ENCODE measurements at places on chromosomes 2 and 18. TPM values are rescaled to one million over a fixed set of nuclear protein-coding genes. Genes with fewer than 3 reads are reported as not detected.

Gene DHRS9
- not detected for total RNA-seq

GRCh38 chr2:86214503-86214832, 15.2 kb downstream of the MRPL35 start:
- H3K27me3 ChIP-seq, result no peaks in the 10 kb centered on the region
- peaks cover 25% of the 10 kb centered on the region for H3K4me1 ChIP-seq
- DNase-seq, result no peak
- H3K27ac ChIP-seq, result no peak overlapping the region

Gene CPLX4
- not detected for total RNA-seq

DNA sequence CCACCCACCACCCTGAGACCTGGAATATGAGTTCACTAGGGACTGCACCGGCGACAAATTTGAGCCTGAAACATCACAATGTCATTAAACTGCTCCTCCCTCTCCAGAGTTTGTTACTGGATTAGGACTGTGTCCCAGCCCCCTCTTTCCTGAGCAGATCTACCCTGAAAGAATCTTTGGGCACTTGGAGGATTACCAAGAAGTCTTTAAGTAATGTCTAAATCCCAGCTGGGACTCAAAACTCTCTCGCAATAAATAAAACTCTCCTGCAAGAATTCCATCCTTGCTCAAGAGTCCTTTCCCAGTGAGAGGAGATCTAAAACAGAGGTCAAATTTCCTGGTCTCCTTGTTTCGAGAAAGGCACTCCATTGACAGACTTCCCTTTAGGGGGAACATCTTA, 20.9 kb downstream of the GKN2 start:
- H3K4me3 ChIP-seq, result no peak overlapping the region
- no peak for DNase-seq
- no peaks in the 10 kb centered on the region for H3K36me3 ChIP-seq

Gene TCF7L1
- not detected for total RNA-seq

Gene INHA
- total RNA-seq, result not detected

DNA sequence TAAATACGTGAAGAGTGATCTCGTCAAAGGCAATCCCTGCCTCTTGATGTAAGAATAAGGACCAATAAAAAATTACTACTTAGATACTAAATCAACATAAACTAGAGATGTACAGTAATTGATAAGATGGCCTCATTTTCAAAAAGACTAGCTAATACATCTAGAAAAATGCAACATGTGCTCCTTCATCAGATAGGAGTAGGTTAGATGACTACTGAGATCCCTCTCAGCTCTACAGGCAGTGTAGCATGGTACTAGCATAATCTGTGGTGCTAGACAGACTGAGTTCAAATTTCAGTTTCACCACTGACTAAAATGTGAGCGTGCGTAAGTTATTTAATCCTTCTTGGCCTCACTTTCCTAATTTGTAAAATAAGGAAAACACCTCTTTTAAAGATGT, 82.6 kb upstream of the FRZB start:
- no peak overlapping the region for H3K4me3 ChIP-seq
- no peaks in the 10 kb centered on the region for H3K27me3 ChIP-seq
- no peak for DNase-seq
- peaks cover 40% of the 10 kb centered on the region for H3K4me1 ChIP-seq
- H3K27ac ChIP-seq, result no peak overlapping the region

DNA sequence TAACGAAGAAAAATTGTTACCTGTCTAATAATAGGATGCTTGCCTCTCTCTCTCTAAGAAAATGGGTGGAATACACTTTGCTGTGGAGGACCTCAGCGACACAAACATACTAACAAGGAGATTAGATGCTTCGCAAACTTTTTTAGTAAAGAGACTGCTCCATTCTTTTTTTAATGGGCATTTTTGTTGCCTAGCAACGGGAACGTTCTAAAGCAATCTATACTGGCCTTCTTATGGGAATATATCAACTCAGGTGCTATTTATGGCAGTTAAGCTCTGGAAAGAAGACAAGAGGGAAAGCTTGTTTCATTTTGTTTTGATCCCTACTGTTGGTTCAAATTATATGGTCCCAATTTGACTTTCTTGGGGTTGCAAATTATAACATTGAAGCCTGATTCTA, 86.8 kb upstream of the CBLN2 start:
- no peak overlapping the region for H3K27ac ChIP-seq
- H3K4me1 ChIP-seq, result no peaks in the 10 kb centered on the region
- H3K27me3 ChIP-seq, result no peaks in the 10 kb centered on the region
- no peaks in the 10 kb centered on the region for H3K36me3 ChIP-seq
- DNase-seq, result no peak

Gene RAPH1
- 2.1 TPM for total RNA-seq

DNA sequence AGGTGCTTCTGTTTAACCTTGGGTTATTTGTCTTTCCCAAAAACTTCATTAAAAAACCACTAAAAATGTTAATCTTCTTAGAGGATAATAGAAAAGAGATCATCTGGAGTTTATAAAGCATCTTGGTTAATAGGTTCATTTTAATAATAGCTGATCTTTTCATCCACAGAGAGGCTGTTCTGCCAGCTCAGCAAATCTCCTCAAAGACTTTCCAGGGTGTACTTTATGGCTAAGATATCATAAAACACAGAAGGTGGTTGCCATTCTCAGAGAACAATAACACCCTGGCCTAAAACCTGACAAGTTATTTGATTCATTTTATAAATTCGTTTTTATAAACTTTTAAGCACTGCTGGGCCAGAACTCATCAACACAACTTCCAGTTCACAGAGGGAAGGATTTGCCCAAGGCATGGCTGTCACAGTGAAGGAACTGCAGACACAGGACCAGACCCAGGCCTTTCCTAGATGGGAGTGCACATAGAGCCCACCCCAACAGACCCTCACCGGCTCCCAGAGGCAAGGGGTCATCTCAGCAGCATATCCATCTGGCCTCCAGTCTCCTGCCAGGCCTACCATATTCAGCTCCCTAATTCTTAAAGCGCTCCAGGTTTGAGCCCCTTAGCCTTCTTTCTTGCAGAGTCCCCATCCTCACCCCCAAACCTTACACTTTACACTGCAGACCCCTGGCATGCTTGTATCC, 203.4 kb upstream of the RAB6C start:
- peaks cover 4% of the 10 kb centered on the region for H3K27me3 ChIP-seq
- H3K4me1 ChIP-seq, result no peaks in the 10 kb centered on the region
- no peaks in the 10 kb centered on the region for H3K36me3 ChIP-seq
- H3K27ac ChIP-seq, result no peak overlapping the region
- DNase-seq, result no peak
- H3K4me3 ChIP-seq, result no peak overlapping the region

Gene CCDC121
- 1.00 TPM for total RNA-seq

- H3K36me3 ChIP-seq, result no peaks in the 10 kb centered on the region
- H3K4me1 ChIP-seq, result no peaks in the 10 kb centered on the region
- no peak for DNase-seq
- no peak overlapping the region for H3K27ac ChIP-seq
- no peaks in the 10 kb centered on the region for H3K27me3 ChIP-seq
- no peak overlapping the region for H3K4me3 ChIP-seq
These were observed 1791.6 kb downstream of the SUCLG1 start for GRCh38 chr2:82667491-82667890.

GRCh38 chr18:75351409-75351808, 76.1 kb downstream of the SMIM21 start:
- no peaks in the 10 kb centered on the region for H3K27me3 ChIP-seq
- H3K4me3 ChIP-seq, result no peak overlapping the region
- H3K27ac ChIP-seq, result no peak overlapping the region

DNA sequence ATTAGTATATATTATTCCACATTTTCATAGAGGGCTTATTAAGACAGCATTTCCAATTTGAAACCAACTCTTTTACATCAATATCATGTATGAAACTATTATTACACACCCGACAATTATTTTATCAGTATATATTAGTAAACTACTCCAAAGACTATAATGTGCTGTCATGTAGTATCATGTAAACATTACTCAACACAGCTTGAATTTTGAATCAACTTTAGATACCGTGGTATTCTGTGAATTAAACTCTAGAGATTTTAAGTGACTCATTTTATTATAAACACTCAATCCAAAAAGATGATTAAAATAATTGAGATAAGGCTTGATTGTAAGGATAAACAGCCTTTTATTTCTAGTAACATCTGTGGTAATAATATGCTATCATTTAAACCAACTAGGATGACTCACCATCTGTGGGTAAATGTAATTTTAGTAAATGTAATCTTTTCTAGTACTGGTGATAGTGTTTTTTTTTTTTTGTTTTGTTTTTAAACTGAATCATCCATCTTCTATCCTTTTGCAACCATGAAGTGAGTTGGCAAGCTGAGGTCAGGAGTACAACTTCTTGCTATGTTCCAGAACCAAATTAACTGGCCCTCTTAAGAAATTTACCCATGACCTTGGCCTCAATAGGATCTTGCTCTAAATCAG, 144.3 kb upstream of the SMAD7 start:
- H3K27me3 ChIP-seq, result no peaks in the 10 kb centered on the region
- peaks cover 8% of the 10 kb centered on the region for H3K36me3 ChIP-seq
- DNase-seq, result no peak
- H3K27ac ChIP-seq, result no peak overlapping the region
- H3K4me1 ChIP-seq, result peaks cover 10% of the 10 kb centered on the region

DNA sequence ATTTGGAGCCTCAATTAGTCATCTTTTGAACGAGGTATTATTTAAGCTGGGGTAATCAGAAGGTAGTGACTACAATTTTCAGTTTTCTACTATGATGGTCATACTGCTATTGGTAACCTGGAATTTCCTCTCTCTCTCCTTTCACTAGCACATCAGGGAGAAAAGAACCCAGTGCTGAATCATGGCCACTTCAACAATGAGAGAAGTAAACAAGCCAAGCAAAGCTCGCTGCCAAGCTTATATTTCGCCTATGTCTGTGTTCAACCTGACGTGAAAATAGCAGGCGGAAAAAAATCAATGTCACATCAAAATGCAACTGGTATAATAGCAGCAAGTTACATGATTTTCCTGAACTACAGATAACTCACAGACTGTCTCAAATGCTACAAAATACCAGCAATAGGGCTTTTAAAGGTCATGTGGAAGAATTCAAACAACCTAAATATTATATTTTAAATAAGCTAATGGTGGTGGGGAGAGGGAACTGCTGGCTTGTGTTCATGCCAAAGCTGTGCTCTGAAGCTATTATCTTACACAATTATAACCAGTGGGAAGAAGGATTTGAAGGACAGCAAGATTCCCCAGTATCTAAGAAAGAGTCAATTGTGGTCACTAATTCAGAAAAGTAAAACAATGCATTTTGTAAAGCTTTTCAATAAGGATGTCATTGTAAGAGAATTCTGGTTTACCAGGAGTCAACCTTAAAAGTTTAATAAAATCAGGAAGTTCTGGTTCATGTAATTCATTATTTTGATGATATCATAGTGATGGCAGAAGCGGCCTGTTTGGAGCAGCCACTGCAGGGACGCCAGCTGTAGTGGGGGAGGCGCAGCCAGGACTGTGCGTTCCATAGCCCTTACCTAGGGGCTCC, 38.0 kb downstream of the RNF152 start:
- H3K4me3 ChIP-seq, result no peak overlapping the region
- peaks cover 2% of the 10 kb centered on the region for H3K27me3 ChIP-seq
- H3K27ac ChIP-seq, result no peak overlapping the region
- no peaks in the 10 kb centered on the region for H3K36me3 ChIP-seq

DNA sequence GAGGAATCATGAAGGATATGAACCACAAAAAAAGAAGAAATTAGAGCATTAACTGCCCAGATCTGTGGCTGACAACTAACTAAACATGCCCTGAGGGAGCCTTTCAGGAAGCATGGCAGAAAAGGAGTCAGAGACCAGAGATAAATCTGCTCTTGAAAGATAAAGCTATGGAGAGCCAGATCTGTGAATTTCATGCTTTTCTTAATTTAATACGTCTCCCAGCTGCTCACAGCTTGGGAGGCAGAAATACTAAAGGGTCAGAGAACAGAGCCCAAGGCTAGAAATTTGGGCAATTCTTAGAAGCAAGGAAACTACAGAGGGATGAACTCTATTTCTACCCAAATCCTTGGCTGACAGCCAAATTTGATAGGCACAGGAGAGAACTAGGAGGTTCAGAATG, 223.0 kb upstream of the DPP10 start:
- H3K4me1 ChIP-seq, result no peaks in the 10 kb centered on the region
- DNase-seq, result no peak
- no peak overlapping the region for H3K4me3 ChIP-seq

Gene NEMP2
- total RNA-seq, result 22.8 TPM

DNA sequence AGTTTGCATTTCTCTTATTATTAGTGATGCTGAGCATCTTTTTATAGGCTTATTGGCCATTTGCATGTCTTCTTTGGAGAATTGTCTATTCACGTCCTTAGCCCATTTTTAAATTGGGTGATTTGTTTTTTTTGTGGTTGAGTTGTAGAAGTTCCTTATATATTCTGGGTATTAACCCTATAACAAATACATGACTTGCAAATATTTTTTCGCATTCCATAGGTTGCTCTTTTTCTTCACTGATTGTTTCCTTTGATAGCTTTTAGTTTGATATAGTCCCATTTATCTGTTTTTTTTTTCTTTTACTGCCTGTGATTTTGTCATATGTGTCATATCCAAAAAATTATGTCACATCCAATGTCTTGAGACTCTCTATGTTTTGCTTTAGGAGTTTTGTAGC, 243.6 kb downstream of the GPD2 start:
- H3K4me3 ChIP-seq, result no peak overlapping the region
- H3K27ac ChIP-seq, result no peak overlapping the region
- H3K36me3 ChIP-seq, result no peaks in the 10 kb centered on the region
- no peak for DNase-seq
- H3K27me3 ChIP-seq, result peaks cover 5% of the 10 kb centered on the region
- H3K4me1 ChIP-seq, result no peaks in the 10 kb centered on the region

GRCh38 chr2:25435421-25435820, 93.7 kb upstream of the DNMT3A start:
- H3K4me1 ChIP-seq, result peaks cover 21% of the 10 kb centered on the region
- H3K36me3 ChIP-seq, result peaks cover 14% of the 10 kb centered on the region
- H3K4me3 ChIP-seq, result no peak overlapping the region
- no peak overlapping the region for H3K27ac ChIP-seq
- H3K27me3 ChIP-seq, result no peaks in the 10 kb centered on the region

Gene D2HGDH
- total RNA-seq, result 29.2 TPM

- H3K36me3 ChIP-seq, result peaks cover 15% of the 10 kb centered on the region
- H3K4me1 ChIP-seq, result peaks cover 21% of the 10 kb centered on the region
- DNase-seq, result no peak
- no peak overlapping the region for H3K27ac ChIP-seq
- peaks cover 13% of the 10 kb centered on the region for H3K27me3 ChIP-seq
These were observed 81.1 kb downstream of the SETBP1 start for GRCh38 chr18:44761812-44762211.

DNA sequence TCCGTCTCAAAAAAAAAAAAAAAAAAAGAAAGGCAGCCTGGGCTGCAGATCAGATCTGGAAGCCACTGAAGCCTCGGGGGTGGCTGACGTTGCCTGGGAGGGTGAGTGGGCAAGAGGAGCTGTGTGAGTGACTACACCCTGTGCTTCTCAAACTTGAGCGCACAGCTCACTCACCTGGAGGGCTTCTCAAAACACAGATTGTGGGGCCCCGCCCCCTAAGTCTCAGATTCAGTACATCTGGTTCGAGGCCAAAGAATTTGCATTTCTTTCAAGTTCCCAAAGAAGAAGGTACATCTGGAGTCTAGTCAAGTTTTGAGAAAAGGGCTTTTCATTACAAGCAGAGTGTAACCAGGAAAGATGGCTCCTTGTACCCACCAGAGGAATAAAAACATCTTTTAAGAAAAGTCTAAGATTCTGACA, 97.7 kb upstream of the CAB39 start:
- H3K27me3 ChIP-seq, result no peaks in the 10 kb centered on the region
- peaks cover 2% of the 10 kb centered on the region for H3K36me3 ChIP-seq
- peak overlapping the region; percentile 64 for H3K27ac ChIP-seq
- no peak overlapping the region for H3K4me3 ChIP-seq

- no peaks in the 10 kb centered on the region for H3K36me3 ChIP-seq
- no peak overlapping the region for H3K27ac ChIP-seq
- no peak for DNase-seq
- H3K4me1 ChIP-seq, result no peaks in the 10 kb centered on the region
These were observed 49.1 kb upstream of the MAPRE3 start for GRCh38 chr2:26921323-26921722.

Gene RAX
- not detected for total RNA-seq
